Stimulated activated CD8-positive, alpha-beta memory T cell treated with anti-CD3 and anti-CD28 coated beads, Interleukin-4, amount 100 ng/mL, for 1 hour (primary cell): ENCODE measurements at places on chromosomes 1 and 21.

DNA sequence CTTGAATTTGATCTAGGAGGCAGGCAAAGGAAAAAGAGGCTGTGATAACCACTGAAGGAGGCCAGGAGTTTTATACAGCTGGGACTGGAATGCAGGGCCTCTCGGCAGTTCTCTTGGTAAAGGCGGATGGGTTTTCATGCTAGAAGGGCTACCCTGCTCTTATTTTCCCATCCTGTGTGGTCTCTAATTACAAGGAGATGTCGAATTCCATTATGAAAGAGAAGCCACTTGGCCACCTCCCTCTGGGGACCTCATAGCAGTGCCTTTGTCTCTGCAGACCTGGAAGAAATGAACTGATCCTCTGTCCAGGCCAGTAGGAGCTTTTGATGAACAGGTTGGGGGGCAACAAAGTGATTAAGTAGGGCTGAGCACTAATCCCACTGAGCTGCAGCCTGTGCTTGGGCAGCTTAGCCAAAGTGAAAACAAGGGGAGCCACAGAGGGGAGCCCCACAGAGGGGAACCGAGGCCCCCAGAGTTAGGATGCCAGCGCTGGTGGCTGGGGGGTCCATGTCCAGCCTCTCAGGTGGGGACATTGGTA, 42.2 kb upstream of the BCAR3 start:
- DNase-seq = no peak

GRCh38 chr1:226444901-226445300, 37.0 kb upstream of the PARP1 start:
- no peak for DNase-seq

GRCh38 chr1:168343566-168343965, 62.9 kb downstream of the TBX19 start:
- DNase-seq = no peak

DNA sequence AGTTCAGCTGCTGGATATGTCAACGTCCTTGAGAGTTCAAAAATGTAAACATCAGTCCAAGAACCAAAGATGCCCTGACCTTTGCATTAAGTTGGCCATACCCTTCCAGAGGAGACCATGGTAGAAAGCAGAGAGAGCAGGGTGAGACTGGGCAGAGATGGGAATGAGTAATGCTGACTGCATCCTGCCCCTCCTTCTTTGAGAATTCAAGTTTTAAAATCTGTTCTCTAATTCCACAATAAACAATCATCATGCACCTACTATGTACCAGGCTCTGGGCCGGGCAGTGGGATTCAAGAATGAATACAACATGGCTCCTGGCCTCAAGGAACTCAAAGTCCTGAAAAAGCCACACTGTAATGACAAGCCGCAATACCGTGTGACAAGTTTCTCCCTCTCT, 3.9 kb upstream of the HAO2 start:
- DNase-seq = no peak
